Omental fat pad (tissue), 4 donors: ENCODE measurements at places on chromosomes 7 and 10.

DNA sequence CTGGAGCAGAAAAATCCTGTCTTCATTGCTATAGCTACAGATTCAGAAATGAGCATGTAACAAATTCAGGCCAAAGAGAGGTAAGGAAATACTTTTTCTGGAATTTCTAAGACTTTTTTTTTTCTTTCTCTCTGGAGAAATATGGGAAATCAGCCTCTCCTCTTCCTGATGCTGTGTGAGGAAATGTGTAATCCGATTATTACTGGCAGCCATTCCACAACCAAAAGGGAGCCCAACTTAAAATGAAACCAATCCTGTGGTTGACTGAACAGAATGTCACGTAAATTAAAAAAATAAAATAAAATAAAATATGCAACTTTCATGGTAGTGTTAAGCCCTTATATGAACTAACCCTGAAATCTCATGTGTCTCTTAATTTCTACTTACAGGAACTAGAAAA is 10.7 kb upstream of the POT1 start:
- DNase-seq = no peak

- DNase-seq = no peak
Observed at GRCh38 chr7:18468795-18469194, 26.8 kb upstream of the HDAC9 start.

DNA sequence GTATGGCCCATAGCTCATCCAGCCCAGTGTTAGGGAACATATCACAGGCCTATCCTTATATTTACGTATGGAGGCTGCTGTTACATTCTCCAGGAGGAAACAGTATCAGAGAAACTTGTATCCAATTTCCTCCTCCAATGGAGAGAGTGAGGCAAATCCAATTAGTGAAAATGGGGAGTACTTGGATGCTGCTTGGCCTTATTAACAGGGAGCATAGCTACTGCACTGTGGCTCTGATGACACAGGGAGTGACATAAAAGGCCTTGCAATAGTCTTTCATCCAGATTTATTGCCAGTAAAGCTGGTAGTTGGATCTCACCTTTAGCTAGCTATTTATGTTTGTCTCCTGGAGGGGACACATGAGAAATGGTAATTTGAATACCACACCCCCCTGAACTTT is 313.2 kb upstream of the MTPN start:
- no peak for DNase-seq

DNA sequence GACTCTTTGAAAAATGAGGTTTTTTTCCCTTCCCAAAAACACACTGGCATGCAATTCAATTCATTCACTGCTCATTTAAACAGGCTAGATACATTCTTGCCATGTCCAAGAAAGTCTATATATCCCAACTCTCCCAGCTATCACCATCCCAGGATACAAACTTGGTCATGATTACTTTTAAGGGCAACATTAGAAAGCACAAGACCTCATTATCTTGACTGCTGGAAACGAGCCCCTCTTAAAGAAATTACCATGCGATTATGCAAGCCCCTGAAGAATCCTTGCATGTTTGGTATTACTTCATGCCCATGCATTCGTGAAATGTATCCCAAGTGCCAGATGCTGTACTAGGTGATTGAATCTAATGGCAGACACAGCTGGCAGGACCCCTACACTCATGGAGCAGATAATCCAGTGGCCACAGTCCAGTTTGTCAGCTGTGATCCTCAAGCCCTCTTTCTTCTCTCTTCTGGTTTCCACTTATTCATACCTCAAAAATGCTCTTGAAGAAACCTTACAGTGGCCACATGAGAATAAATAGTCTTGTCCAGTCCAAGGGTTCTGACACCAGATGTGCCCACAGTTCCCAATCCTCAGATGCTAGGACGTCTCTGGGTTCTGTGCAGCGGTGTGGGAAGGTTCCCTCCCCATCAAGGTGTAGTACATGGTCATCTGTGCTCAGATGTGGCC is 103.7 kb upstream of the HABP2 start:
- no peak for DNase-seq

- DNase-seq = no peak
Observed at GRCh38 chr7:29193316-29194205, 1.0 kb upstream of the CHN2 start.

GRCh38 chr7:140653319-140654108 is 12.9 kb upstream of the DENND2A start:
- DNase-seq = no peak
